ENCODE measurements at places on chromosomes 16 and 17.

GRCh38 chr17:40471846-40472732, 28.8 kb downstream of the IGFBP4 start:
- DNase-seq = no peak

GRCh38 chr17:27366437-27366836, 72.5 kb downstream of the WSB1 start:
- no peak for DNase-seq

GRCh38 chr17:13016881-13017654, 759 bp downstream of the ELAC2 start:
- no peak for DNase-seq

DNA sequence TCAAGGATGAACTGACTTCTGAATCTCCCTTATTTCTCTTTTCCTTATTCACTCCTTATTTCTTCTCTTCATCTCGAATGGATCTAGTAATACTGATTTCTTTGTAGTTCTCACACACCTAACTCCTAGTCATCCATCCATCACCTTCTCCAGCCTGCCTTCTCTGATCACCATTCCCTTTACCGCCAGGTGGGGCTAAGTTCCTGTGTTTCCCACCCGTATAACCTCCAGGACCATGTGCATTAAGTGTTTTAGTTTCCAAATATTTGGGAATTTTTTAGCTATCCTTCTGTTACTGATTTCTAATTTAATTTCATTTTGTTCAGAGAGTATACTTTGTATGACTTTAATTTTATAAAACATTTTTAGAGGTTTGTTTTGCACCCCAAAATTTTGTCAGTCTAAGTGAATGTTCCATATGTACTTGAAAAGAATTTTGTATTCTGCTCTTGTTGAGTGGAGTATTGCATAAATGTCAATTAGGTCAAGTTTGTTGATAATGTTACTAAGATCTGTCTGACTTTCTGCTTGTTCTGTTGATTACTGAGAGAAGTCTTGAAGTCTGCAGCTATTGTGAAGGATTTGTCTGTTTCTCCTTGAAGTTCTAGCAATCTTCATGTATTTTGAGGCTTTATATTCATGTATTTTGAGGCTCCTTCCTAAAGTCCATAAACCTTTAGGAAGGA, 8.8 kb downstream of the BPTF start:
- DNase-seq = no peak

DNA sequence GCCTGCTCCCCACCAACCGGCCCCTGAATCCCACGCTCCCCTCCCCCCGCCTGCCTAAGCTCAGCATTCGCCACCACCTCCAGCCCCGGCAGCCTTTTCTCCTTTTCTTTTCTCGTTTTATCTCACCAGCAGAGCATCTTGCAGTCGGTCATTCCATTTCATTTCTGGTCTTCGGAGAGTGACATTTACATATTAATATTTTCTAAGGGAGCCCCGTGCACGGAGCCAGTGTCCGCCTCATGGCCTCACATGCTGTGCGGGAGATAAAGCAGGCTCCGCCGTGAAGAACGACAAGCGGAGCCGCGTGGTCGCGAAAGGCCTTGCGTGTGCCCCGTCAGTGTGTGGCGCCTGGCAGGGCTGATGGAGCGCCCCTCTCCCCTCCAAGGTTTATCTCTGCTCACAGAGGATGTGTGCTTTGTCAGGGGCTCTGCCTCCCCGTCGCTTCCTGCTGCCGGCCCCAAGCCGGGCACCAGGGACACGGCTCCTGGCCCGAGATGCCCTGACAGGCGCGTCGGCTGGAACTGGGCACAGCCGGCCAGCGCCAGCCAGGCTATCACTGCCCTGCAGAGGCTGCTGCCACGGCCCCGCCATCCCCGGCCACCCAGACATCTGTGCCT, 95.5 kb upstream of the GSE1 start:
- no peak for DNase-seq

- DNase-seq = no peak
Observed at GRCh38 chr17:43216369-43216761, 4.7 kb downstream of the TMEM106A start.

- no peak for DNase-seq
Observed at GRCh38 chr17:78995761-78996451, 13.7 kb downstream of the CANT1 start.

DNA sequence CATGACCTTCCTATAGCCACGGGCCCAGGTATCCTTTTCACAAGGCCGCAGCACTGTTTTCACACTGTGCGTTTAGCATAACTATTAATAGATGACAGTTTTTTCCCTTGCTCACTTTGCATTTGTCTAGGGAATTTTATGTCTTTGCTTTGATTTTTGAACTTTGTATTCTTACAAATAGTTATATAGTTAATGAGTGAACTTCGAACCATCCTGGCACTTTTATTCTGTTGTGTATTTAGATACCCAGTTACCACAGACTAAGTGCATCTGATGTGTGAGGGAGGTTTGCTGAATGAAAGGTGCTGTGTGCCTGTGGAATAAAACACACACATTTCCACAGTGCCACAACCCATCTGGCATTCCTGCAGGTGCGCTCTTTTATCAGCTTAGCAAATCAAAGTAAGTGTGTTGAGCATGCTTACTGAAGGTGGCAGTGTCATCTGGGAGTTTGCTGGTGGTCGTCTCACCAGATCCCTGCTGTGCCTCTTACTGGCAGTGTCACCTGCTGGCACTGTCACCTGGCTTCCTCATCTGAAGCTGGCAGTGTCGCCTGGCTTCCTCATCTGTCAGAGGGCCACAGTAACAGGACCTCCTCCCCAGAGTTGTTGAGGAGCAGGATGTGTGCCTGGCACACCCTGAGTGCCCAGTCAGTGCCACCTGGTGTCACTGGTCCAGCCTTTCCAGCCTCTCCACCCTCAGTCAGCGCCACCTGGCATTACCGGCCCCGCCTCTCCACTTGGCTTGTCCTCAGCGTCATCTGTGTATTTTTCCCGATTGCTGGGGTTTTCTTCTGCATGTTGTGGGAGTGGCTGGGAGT, 37.6 kb downstream of the USP10 start:
- peak; percentile 79 for DNase-seq

DNA sequence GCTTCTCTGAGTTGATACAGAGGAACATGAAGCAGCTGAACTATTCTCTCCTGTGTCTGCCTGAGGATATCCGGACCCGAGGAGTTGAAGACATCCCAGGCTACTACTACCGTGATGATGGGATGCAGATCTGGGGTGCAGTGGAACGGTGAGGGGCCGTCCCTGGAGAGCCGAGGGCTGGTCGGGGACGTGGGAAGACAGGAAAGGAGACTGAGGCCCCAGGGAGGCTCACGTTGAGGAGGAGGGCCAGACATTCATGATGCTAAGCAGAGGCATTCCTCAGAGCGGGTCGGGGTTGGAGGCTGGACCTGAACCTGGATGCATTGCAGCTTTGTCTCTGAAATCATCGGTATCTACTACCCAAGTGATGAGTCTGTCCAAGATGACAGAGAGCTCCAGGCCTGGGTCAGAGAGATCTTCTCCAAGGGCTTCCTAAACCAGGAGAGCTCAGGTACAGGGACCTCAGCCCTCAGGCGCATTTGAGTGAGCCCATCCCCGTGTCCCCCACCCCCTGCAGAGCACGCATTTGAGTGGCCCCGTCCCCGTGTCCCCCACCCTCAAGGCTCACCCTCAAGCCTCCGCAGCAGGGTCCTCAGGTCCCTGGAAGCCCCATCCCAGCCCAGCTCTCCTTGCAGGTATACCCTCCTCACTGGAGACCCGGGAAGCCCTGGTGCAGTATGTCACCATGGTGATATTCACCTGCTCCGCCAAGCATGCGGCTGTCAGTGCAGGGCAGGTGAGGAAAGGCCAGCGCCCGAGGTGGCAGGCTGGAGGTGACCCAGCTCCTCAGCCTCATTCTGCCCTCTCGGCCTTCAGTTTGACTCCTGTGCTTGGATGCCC, 8.3 kb downstream of the ALOX15B start:
- no peak for DNase-seq

GRCh38 chr17:31378638-31379037, 12.8 kb upstream of the RAB11FIP4 start:
- DNase-seq = no peak

DNA sequence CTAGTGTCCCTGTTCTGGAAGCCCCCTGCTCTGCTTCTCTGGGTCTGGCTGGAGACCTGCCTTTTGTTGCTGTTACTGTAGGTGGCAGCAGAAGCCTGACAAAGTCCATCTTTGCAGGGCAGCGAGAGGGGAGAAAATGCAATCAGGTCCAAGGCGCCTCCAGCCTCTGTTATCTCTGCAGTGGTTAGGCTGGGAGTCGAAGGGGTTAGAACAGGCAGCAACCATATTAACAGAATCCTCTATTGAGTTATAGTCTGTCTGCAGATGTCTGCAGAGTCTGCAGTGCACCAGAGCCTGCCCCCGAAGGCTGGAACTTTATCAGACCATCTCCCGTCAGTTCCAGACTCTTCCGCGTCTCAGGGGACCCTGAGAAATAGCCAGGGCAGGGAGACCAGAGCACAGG, 404.9 kb upstream of the EEF2KMT start:
- no peak for DNase-seq

GRCh38 chr16:1902547-1903219, 15.5 kb downstream of the HS3ST6 start:
- DNase-seq = no peak

- DNase-seq = no peak
Observed at GRCh38 chr17:2924211-2924610, 128.0 kb downstream of the RAP1GAP2 start.

GRCh38 chr16:68005786-68006286, 6.6 kb upstream of the DPEP2 start:
- no peak for DNase-seq

- DNase-seq = no peak
Observed at GRCh38 chr16:66254751-66255150, 111.7 kb upstream of the CDH5 start.

DNA sequence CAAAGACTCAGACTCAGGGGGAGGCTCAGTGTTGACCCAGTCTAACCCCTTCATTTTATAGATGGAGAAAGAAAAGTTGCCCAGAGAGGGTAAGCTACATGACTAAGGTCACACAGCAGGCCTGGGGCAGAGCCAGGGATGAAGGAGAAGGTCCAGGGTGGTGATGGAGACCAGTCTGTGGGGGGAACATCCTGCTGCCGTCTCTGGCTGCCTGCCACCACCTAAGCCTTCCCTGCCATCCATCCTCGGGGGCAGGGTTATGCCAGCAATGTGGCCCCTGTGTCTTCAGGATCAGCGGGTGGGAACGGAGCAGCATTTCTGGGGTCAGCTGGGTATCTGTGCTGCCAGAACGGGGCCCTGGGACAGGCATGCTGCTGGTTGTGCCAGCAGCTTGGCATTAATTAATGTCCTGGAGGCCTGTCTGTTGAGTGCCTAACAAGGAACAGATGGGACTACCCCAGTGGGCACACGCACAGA, 5.5 kb downstream of the DOK4 start:
- DNase-seq = no peak

DNA sequence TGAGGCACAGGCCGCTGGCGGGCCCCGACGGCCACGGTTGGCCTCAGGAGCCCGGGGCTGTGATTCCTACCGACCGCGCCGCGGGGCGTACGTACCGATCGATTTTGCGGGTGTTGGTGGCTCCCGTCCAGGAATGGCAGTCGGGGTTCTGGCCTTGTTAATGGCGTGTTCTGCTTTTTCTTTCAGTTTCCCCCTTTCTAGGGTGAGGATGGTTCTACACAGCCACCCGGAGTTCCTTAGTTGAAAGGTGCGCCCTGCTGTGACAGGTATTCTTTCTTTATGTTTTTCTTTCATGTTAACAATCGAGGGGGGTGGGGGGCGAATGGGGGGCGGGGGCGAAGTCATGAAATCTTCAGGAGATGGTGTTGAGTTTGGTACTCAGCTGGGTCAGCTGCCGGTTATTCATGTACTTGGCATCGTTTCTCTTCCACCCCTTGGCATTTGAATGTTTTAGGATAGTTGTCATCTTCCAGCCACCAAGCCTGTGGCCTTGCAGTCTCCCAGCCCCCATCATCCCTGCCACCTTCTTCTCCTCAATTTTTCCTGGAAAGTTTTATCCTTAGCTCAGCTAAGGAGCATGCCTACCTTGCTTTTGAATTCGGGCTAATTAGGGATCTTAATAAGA, 802 bp downstream of the CYLD start:
- DNase-seq = no peak

DNA sequence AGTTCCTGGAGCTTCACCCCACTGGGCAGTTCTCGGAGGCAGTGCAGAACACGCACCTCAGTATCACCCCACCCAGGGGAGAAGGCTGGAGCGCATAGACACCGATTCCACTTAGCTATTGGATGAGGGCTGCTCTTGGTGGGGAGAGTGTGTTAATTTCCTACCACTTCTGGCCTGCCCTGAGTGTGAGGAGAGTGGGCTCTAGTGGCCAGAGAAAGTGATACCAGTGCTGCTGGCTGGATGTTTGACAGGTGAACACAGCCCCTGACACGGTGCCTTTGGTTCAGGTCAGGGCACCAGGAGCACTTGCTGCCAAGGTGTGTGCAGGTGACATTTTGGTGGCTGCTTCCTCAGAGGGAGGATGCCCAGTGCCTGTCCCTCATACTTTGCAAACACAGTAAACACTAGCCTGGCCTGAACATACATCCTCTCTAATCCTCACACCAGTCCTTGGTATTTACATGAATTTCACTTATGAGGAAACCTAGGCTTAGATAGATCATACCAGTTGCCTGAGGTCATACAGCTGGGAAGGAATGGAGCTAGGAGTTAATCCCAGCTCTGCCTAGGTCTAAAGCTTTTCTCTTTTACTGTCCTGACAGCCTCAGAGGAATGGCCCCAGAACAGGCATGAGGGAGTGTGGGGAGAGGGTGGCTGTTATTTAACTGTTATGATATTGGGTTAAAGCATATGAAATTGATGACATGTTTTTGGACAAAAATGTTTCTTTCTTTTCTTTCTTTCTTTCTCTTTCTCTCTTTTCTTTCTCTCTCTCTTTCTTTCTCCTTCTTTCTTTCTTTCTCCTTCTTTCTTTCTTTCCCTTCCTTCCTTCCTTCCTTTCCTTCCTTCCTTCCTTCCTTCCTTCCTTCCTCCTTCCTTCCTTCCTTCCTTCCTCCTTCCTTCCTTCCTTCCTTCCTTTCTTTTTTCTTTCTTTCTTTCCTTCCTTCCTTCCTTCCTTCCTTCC, 21.0 kb upstream of the ITGAX start:
- DNase-seq = peak; percentile 20

DNA sequence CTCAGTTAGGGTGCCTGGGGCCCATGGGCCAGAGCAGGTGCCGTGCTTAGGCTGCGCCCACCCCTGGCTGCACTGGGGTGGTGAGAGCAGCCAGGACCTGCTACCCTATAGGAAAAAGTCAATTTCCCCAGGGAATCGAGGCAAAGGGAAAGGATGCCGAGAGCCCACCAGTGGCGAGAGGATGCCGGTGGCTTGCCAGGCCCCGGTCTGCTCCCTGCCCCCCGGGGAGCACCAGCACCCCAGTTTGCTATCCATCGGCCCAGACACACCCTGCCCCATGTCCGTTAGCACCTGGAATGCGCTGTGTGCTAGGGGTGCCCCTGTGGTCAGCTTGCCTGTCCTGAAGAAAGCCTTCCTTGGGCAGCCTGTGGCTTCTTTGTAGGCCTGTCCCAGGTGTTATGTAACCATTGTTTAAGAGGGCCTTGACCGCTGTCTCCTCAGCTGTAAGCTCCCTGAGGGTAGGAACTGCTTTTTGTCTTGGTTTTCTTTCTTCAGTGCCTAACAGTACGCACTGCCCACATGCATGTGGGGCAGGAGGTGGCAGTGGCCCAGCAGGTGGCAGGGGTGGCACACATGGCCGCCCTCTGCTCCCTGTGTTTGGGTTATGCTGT, 40.8 kb downstream of the NT5M start:
- DNase-seq = no peak

DNA sequence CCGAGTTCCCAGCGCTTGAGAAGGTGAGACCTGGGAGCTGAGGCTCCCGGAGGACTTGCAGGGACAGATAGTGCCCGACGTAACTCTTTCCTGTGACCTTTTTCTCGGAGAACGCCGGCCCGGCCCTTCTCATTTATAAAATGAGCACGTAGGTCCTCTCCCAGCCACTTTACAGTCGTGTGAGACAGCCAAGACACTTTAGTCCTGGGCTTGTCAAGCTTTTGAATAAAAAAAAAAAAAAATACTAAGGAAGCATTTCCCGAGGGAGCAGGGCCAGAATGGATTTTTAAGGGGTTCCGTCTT, 241 bp downstream of the DRC3 start:
- DNase-seq = no peak

All from NCI-H345 (cell line).